ENCODE measurements at places on chromosomes 5 and 9.

- no peak for DNase-seq
These were observed 97.6 kb downstream of the ARSB start for GRCh38 chr5:78887384-78888118.

- DNase-seq, result no peak
These were observed 168.1 kb downstream of the NR3C1 start for GRCh38 chr5:143235423-143235822.

- DNase-seq, result no peak
These were observed 5.1 kb downstream of the CCDC112 start for GRCh38 chr5:115291397-115291796.

- no peak for DNase-seq
These were observed 166.7 kb upstream of the FER start for GRCh38 chr5:108581026-108581425.

Data from stimulated activated CD4-positive, alpha-beta T cell treated with anti-CD3 and anti-CD28 coated beads, Interleukin-4, amount 100 ng/mL, for 48 hours (primary cell).